ENCODE measurements at places on chromosomes 6 and 20.

DNA sequence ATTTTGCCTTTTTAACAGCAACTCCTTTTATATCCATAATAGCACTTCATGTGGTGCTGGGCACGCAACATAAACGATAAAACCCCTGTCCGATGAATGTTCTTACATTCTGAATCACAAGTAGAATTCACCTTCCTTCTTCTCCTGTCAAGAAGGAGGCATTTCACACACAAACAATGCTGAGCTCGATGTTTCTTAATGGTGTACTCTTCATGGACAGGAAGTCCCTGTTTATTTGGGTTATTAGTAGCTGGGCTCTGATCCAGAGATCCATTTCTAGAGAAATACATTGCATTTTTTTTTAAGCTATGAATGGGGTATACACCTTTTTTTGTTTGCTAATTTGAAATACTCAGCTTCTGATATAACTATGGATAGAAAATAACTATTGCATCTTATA, 82.4 kb downstream of the PPP1R3G start:
- no peak for DNase-seq

GRCh38 chr20:19777981-19778380, 19.9 kb downstream of the RIN2 start:
- DNase-seq, result no peak

DNA sequence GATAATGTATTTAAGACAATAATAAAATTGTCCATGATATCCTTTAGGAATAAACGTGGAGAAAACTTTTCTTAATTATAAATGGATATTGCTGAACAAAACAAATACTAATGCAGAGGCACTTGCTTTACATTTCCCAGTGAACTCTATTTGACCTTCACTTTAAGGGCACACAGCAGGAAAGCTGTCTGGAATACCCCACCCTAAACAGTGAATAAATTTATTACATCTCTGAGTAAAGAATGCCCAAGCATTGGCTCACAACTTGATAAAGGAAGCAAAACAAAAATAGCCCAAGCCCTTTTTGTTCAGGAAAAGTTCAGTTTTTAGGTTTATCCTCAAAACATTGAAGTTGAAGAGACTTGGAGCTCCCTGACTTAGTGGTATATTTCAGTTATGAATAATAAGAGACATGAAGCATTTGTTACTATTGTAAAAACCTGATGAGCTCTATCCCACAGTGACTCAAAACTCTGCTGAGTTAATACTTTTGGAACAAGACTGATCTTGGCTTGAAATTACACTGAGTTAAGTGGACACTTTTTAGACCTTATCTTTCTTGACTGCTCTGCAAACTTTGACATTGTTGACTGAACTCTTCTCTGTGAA, 353.9 kb downstream of the BCKDHB start:
- DNase-seq, result no peak

GRCh38 chr6:114712129-114712662, 369.4 kb upstream of the HS3ST5 start:
- DNase-seq, result no peak

- no peak for DNase-seq
These were observed 38.1 kb downstream of the HTR1B start for GRCh38 chr6:77425216-77425615.

DNA sequence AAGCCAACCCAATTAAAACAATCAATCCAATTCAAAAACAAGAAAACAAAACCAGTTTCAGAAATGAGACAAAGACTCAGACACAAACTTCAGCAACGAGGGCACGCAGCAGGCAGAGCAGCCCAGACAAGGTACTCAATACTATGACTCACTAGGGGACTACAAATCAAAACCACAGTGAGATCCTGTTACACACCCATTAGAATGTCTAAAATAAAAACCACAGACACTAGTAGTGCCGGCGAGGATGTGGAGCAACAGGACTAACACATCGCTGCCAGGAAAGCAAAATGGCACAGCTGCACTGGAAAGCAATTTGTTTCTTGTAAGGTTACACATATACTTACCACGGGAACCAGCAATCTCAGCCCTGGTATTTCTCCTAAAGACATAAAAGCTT, 28.4 kb upstream of the MAS1L start:
- peak; percentile 7 for DNase-seq

GRCh38 chr6:73123632-73124329, 101.5 kb downstream of the KHDC1L start:
- no peak for DNase-seq

DNA sequence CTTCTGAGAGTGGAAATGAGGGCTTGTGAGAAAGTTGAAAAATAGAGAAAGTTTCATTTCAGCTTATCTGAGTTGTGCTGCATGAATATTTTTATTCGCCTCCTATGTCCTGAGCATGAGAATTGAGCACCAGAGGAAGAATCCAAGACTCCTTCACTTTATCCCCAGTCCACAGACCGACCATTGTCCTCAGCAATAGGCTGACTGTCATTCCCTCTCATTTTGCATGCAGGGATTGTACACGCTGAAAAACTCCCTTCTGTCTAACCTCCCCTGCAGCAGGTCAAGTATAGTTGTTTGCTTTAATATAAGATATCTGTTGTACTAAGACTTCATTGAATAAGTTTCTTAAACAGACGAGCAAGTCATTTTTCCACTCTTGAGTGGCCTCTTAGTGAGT, 437.6 kb downstream of the PRKN start:
- DNase-seq, result no peak

DNA sequence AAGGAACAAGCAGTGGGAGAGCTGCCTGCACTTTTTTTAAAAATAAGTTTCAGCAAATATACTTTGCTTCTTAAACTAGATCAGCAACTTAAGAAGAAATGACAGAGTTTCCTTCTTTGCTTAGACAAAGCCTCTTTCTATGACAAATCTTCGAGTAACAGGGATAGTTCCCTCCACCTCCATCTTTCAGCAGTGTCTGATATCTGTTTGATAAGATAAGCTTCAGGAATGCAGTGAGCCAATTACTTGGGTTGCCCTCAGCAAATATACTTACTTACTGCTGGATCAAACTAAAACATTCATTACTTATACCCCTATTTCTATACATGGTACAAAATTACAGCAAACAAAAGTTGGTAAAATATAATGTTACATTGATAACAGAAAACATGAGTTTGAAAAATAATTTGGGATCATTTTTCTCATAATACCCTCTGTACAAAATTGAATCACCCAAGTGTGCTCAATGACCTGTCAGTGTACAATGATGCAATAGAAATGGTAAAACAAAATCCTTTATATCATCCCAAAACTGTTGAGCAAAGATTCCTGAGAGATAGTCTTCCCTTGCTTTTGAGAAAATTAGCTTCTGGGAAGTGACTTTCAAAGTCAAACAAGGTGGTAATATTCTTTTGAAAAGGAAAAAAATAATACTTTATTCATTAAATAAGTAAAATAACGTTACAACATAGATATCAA, 24.5 kb downstream of the FRK start:
- DNase-seq, result no peak

DNA sequence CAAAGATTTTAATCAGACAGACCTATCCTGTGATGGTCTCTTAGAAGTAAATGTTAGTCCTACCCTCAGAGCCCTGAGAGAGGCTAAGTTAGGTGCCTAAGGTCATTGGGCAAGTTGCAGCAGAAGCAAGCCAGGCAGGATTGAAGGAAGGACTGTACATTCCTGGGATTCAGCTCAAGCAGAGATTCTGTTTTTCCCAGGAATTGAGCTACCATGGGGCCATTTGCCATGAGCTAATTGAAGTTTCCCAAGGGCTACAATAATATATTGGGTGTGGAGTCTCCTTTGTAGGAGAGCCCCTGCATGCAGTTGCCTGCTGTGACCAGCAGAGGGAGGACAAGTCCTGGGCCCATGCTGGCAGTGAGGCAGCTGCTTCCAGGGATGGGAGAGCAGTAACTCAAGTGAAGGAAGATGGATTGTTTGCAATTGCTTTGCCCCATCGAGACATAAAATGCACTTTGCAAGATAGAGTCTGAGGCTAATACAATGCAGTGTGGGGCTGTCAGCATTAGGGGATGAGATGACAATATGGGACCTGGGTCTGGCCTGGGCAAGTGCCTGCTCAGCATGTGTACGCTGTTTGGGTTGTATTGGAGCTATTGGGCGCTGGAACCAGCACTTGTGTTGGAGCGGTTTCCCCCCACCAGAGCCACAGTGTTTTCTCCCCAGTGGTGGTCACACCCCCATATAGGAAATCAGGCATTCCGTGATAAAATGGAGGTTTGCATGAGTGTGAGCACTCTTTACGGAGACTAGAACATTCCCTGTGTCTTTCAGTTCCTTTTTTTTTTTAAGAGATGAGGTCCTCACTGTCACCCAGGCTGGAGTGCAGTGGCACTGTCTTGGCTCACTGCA, 27.9 kb downstream of the DNMT3B start:
- DNase-seq, result peak; percentile 79

DNA sequence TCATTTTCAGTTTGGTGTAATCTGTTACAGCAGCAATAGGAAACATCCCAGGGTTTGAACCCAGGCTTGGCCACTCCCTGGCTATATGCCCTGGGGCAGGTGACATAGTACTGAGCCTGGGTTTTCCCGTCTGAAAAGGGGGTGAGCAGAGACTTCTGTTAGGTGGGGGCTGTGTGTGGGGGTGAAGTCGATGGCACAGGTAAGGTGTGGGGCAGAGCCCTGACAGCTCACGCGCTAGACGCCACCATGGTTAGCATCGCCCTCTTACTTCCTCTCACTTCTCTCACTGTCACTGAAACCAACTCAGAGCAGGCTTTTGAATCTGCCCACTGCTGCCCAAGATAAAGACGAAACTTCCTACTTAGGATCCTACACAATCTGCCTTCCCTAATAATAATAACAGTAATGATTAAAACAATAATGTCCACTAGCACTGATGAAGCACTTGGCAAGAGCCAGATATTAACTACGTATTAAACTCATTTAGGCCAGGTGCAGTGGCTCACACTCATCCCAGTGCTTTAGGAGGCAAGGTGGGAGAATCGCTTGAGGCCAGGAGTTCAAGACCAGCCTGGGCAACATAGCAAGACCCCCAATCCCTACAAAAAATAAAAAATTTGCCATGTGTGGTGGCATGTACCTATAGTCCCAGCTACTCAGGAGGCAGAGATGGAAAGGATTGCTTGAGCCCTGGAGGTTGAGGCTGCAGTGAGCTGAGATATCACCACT, 117.9 kb upstream of the PTPN1 start:
- no peak for DNase-seq

DNA sequence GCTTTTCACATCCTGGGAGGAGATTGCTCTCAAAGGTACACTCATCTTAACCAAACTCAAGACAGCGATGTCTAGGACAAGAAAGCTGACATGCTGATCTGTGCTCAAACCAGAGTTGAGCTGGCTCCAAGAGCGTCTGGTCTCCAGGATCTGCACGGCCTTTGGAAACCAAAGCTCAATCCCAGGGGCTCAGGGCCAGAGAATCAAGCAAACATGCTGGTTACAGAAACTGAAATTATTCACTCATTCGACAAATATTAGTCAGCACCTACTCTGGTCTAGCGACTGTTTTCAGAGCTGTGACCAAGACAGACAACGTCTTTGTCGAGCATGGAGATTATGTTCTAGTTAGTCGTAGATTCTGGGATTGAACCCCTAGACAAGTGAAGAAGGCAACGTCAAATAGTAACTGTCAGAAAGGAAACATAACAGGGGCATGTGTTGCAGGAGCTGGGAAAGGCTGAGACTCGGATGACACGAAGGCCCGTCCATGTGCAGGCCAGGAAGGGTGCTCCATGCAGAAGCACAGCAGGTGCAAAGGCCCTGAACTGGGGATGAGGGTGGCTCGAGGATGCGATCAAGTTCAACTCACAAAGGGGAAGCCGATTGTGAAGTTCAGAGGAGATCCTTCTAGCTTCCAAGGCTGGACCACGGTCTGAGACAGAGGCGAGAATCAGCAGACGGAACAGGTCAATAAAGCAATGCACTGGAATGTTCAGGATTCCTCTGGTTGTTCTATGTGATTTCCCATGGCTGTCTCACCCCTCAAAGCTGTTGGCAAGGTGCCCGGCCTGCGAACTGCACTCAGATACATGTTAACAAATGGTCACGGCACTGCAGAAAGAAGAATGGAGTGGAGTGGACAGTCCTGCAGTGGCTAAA, 12.5 kb upstream of the PCK1 start:
- DNase-seq, result no peak

DNA sequence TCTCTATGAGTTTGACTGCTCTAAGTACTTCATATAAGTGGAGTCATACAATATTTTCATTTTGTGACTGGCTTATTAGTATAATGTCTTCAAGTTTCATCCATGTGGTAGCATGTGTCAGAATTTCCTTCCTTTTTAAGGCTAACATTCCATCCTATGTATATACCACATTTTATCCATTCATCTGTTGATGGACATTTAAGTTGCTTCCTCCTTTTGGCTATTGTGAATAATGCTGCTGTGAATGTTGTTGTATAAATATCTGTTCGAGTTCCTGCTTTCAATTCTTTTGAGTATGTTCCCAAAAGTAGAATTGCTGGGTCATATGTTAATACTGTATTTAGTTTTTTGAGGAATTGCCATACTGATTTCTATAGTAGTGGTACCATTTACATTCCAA, 79.5 kb downstream of the PTPRA start:
- DNase-seq, result no peak

GRCh38 chr20:8693709-8694108, 375.2 kb upstream of the PLCB4 start:
- no peak for DNase-seq

DNA sequence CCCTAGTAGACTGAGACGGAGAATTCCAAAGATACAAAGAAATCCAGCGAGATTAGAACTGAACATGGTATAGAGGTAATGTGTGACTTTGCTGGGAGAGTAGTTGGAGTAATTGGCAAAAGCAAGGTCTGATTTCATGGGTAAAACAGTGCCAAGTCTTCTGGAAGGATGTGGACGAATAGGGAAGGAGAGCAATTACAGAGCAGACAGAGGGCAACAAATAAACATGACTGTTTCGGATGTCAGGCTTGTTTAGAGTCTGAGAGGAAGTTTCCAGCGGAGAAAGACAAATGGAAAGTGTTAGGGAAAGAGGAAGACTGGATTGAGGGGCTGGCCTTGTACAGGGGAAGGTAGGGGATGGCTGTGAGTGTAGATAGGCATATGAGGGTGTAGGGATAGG, 282.2 kb upstream of the PRND start:
- DNase-seq, result no peak

- DNase-seq, result no peak
These were observed 13.1 kb upstream of the FNDC1 start for GRCh38 chr6:159156089-159156488.

- no peak for DNase-seq
These were observed 12.0 kb upstream of the PLEKHG1 start for GRCh38 chr6:150587637-150588036.

- DNase-seq, result no peak
These were observed 380.3 kb downstream of the CDH26 start for GRCh38 chr20:60338556-60338955.

GRCh38 chr6:152270301-152270925, 366.7 kb downstream of the SYNE1 start:
- DNase-seq, result no peak

DNA sequence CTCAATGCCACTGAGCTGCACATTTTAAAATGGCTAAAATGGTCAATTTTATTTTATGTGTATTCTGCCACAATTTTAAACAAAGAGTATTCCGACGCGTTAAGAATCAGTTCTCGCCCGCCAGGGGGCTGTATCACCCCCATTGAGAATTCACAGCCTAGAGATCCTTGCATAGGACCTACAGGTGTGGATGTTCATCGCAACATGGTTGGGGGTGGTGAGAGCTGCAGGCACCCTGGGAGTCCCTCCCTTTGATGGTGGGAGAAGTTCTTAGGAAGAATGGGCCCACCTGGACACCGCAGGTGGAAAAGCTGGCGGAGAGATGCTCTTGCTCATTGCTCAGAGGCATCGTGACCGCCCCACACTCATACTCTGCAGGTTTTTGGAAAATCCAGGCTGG, 63.5 kb downstream of the SLC2A10 start:
- DNase-seq, result no peak

GRCh38 chr20:50226093-50226974, 35.7 kb downstream of the CEBPB start:
- peak; percentile 66 for DNase-seq

GRCh38 chr6:150310539-150310938, 58.3 kb upstream of the IYD start:
- no peak for DNase-seq

All from stimulated activated naive CD8-positive, alpha-beta T cell treated with anti-CD3 and anti-CD28 coated beads, Interleukin-15, Interleukin-2, amounts not matched to agents 100 U/mL and 50 U/mL, for 24 hours (primary cell).